ENCODE measurements at places on chromosomes 7 and 10.

GRCh38 chr7:8719102-8719501, 285.7 kb downstream of the NXPH1 start:
- DNase-seq: no peak

- no peak for DNase-seq
Observed at GRCh38 chr7:111758332-111758731, 196.0 kb upstream of the IMMP2L start.

- DNase-seq: no peak
Observed at GRCh38 chr7:144628176-144628575, 207.7 kb downstream of the TPK1 start.

- DNase-seq: no peak
Observed at GRCh38 chr10:28566458-28567015, 33.6 kb downstream of the WAC start.

DNA sequence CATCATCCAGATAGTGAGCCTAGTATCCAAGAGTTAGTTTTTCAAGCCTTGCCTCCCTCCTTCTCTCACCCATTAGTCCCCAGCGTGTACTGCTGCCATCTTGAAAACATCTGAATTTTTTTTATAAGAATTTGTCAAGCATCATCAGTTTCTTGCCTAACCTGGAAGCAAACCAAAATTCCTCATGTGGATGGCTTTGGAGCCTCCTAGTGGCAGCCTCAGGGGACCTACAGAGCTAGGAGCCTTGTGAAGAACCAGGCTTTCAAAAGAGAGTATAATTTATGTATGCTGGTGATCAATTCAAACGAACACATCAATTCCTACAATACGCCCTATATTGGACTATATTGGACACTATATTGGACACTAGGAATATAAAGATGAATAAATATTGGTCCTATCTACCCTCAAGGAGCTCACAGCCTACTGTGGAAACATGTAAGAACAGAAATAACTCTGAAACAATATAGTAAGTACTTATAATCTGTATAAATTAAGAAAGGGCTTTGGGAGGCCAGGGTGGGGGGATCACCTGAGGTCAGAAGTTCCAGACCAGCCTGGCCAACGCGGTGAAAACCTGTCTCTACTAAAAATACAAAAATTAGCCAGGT, 63.4 kb downstream of the HPSE2 start:
- no peak for DNase-seq

DNA sequence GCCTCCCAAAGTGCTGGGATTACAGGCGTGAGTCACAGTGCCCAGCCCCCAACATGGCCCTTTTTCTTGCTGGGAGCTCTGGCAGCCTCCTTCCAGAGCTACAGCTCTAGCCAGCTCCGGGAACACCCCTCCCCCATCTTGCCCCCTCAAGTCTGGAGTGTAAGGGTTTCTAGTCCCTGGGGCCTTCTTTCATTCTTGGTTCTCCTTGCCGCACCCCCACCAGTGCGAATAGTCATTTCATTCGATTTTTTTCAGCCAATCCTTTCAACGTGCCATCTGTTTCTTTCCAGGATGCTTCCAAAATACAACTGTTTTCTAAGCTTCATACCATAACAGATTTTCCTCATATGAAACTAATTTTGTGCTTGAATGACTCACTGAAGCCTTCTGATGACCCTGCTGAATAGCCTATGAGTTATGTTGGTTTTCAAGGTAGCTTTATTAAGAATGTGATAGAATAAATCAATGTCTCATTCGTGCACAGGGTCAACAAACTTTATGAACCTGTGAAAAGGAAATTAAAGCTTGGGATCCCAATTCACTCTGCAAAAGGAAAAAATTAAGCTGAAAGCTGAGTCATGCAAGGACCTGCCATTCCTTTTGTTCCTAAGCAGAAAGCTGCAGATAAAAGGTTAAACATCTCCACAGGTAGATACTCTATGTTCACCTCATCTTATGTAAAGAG, 38.6 kb downstream of the CDC14C start:
- DNase-seq: no peak

GRCh38 chr7:98137134-98137825, 30.6 kb downstream of the LMTK2 start:
- DNase-seq: no peak

GRCh38 chr10:89535171-89536012, at the start of gene SLC16A12:
Gene SLC16A12, minus strand, starts transcription at chr10:89535594. Its CDS starts 73,016 bp downstream, at chr10:89462578.
- DNase-seq: no peak

DNA sequence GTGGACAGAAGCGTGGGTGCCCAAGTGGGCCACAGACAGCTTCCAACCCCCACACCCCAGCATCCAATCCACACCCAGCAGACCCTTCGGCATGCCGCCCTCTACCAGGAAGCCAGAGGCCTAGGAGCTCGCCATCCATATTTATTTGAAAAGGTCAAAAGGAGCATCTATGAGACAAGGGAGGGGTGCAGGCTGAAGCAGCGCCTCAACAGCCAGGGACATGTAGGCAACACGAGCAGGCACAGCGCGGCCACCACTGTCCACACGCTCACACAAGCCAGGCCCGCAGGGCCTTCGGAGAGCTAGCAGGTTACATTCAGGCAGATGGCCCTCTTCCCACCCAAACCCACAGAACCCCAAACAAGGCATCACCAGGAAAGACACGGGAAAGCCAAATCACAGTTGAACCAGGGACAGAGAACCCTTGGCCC, 34.6 kb downstream of the PSAP start:
- DNase-seq: no peak

GRCh38 chr10:97676770-97677581, 10.1 kb downstream of the AVPI1 start:
- DNase-seq: peak; percentile 28

DNA sequence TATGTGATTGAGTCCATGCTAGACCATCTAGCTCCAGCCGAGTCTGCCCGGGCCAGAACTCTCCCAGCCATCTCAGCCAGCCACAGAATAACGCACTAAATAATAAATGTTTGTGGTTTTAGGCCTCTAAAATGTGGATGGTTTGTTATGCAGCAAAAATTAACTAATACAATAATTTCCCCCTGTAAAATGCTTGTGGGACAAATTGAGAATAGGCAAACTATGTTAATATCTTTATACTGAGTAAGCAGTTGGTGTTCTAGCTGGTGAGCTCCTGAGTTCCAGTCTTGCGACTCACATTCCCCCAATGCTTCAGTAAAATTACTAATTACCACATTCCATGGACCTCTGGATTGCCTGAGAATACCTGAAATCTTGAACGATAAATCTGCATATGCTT, 316.8 kb upstream of the NFE2L3 start:
- DNase-seq: no peak

DNA sequence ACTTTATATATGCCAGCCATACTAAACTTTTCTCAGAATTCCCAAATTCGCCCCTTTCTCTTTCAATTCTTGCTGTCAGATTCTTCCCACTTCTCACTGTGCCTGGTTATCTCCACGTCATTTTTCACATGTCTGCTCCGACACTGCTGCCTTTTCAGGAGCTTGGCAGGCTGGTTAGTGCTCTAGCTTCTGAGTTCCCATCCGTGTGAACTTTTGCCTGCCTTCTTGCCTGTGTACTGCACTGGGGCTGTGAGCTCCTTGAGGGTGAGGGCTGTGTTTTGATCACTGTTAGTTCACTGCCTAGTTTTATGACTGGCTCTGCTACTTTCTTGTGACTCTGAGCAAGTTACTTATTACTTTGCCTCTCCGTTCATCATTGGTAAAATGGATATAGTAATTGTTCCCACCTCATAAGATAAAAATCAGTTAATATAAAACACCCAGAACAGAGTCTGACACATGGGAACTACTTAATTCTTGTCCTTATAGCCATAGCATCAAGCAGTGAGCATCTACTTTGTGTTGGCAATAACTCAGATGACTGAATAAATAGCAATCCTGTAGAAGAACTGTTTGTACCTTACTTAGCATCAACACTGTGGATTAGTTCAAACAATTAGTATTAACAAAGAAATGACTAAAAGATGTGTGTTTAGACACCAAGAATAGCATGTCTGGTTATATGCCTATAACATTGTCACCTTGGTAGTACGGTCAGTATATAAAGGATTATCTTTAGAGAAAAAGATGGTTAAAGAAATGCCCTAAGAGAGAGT, 5.5 kb downstream of the GSTO1 start:
- no peak for DNase-seq

- DNase-seq: no peak
Observed at GRCh38 chr7:11552676-11553296, 279.2 kb downstream of the THSD7A start.

DNA sequence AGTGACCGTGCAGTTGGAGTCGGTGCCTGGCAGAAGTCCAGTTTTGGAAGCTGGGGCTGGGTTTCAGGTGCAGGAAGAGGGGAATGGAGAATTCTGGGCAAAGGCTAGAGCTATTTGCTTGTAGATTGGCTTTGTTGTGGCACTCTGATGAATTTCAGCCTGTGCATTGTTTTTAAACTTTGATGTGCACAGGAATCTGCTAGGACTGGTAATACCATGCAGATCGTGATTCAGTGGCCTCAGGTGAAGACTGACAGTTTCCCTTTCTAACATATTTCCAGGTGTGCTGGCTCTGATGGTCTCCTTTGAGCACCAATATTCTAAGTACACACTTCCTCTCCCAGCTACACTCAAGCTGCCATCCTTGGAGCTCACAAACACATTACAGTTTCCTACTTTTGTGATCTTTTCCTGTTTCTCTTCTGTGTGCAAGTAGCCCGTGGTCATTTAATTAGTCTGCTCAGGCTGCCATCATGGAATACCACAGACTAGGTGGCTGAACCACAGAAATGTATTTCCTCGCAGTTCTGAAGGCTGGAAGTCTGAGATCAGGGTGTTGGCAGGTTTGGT, 55.6 kb downstream of the NOC3L start:
- DNase-seq: no peak

DNA sequence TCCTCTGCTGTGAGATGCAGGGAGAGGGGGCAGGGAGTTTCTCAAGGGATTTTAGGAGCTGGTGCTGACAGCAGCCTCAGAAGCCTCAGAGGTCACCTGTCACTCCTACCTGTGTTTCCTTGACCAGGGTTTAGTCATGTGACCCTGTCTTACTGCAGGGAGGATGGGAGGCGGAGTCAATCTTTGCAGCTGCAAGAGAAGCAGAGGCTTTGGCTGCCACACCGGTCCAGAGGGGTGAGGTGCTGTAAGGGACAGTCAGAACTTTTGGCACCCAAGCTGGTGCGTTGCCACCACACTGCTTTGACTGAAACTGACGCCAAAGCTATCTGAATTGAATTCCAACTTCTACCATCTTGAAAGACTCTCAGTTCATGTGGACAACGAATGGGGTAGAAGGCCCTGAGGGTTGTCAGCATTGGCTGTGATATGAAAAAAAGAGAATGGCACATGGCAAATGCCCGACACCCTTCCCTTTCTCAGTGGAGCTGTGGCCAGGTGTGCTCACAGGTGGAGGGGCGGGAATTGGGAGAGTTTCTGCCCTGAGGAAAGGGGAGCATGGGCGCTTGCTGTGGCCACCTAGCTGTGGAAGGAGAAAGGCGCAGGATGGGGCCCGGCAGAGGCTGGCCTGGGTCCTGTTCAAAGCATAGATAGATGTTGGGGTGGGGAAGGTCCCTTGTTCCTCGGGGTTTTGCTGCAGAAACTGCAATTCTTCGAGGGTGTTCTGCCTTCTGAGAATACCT, 69.3 kb downstream of the ARHGAP22 start:
- DNase-seq: no peak

- no peak for DNase-seq
Observed at GRCh38 chr7:98398567-98399372, 2.1 kb downstream of the BAIAP2L1 start.

- no peak for DNase-seq
Observed at GRCh38 chr10:11597470-11597869, 14.0 kb downstream of the USP6NL start.

GRCh38 chr7:126150278-126150958, 1102.3 kb downstream of the GRM8 start:
- DNase-seq: no peak

- no peak for DNase-seq
Observed at GRCh38 chr7:38054199-38054598, 123.8 kb upstream of the STARD3NL start.

DNA sequence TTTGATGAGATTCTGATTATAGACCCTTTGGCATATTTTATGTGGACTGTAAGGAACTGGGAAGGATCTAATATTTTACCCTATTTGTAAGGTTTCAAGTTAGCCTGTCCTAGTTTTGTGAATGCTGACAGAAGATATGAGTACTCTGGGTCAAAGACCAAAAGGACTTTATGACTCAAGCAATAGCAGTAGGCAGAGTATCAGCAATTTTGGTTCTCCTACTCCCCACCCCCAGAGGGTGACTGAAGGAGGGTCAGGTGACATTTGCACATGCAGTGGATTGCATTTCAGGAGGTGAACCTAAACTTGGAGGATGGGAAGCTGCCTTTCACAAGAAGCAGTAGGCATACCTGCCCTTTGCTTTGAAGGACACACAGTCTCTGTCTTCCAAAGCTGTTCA, 84.0 kb upstream of the KLF6 start:
- DNase-seq: no peak

- DNase-seq: no peak
Observed at GRCh38 chr10:3199488-3199887, 26.9 kb upstream of the PITRM1 start.

GRCh38 chr10:123548770-123549169, 117.4 kb upstream of the GPR26 start:
- no peak for DNase-seq

DNA sequence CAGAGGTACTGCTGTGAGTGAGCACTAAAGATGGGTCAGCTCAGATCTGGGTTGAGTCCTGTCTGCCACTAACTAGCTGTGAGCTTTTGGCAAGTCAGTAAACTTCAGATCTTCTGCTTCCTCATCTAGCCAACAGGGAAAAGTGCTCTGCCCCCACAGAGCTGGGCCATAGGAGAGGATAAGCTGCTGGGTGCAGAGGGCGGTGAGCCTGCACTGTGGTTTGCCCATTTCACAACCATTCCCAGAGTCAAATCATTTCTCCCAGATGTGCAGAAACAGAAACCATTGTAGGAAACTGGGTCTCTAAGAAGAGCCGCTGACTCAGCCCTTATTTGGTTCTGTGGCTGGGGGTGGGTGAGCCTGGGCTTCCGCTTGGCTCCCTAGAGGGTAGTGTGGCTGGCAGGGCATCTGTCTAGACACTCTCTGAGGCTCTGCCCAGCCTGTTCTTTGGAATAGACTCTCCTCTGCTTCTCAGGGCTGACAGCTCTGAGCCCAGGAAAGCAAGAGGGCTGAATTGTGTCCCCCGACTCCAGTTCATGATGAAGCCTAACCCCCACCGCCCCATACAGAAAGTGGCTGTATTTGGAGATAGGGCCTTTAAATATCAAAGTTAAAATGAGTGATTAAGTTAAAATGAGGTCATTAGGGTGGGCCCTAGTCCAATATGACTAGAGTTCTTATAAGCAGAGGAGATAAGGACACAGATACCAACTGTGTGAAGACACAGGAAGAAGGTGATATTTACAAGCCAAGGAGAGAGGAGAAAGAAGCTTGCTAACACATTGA, 29.5 kb upstream of the ARHGAP22 start:
- DNase-seq: peak; percentile 51
